ENCODE measurements at places on chromosomes 7 and 10.

- DNase-seq: no peak
These were observed 231.2 kb downstream of the PTPRN2 start for GRCh38 chr7:158356454-158356853.

GRCh38 chr10:87594864-87595263 is 64.8 kb upstream of the PAPSS2 start:
- no peak for DNase-seq

DNA sequence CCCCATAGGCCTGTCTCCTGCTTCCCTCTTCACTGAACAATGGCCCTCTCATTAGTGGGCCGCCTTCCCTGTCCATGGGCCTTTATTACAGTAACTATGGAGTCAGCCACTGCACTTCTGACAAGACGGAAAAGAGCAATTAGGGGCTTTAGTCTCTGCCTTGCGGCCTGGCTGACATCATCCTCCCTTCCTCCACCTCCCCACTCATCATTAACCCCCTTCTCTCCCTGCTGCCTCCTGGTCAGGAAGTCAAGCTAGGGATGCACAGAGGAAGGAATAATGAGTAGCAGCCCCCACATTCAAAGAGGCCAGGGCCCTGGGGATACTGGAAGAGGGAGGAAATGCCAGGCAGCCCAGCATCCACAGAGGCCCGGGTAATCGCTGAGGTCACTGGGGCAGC is 101.6 kb upstream of the PLXNA4 start:
- DNase-seq: no peak

- DNase-seq: no peak
These were observed 328.6 kb downstream of the INHBA start for GRCh38 chr7:41374150-41374848.

DNA sequence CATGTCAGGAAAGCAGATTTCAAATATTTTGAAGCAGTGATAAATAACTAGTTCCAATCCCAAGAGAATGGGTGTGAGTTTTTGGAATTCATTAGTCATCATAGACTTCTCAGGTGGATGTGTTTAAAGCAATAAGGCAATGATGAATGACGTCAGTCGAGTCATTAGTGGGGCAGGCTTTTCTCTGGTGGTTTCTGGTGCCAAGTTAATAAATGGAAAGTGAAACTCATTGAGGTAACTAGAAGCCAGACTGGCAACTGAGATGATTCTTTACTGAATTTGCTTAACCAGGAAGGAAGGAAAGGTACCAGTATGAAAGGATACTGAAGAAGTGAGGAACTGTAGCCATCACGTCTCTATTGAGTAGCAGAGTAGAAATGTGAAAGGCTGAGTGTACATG is 311.0 kb downstream of the GPAM start:
- no peak for DNase-seq

GRCh38 chr10:13891128-13892000 is 304.6 kb downstream of the PRPF18 start:
- DNase-seq: peak; percentile 27

DNA sequence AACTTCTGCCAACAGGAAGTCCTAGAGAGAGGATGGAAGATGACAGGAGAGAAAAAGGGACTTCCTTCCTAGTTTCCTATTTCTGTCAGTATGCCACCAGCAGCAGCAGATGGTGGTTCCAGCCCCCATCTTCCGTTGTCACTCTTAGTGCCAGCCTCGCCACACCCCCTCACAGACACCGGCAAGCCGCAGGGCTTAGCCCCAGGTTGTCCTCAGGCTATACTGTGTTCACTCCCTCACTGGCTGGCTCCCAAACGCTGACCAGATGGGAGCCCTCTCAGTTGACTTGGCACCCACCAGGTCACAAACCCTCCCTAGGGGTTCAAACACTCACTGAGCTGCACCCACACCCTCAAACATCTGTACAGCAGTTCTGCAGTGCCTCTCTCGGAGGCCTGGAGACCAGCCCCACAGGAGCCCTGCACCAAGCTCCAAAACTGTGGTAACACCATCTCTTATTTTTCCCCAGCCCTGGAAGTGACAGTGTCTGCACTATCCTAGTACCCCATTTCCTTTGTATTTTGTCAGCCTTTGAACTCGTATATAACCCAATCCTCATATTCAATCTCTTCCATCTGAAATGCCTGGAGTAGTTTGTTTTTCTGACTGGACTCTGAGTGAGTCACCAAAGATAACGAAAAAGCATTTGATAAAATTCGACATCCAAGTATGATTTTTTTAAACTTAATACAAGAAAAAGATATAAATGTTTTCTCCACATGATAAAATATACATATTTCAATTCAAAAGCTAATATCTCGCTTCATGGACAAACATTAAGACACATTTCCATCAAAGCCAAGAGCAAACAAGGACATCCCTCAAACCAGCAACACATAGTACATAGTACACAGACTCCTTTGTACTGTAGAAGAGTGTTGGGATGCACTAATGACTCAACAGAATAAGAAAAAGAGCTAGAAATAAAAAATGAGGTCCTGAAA is 34.5 kb downstream of the SMURF1 start:
- peak; percentile 15 for DNase-seq

DNA sequence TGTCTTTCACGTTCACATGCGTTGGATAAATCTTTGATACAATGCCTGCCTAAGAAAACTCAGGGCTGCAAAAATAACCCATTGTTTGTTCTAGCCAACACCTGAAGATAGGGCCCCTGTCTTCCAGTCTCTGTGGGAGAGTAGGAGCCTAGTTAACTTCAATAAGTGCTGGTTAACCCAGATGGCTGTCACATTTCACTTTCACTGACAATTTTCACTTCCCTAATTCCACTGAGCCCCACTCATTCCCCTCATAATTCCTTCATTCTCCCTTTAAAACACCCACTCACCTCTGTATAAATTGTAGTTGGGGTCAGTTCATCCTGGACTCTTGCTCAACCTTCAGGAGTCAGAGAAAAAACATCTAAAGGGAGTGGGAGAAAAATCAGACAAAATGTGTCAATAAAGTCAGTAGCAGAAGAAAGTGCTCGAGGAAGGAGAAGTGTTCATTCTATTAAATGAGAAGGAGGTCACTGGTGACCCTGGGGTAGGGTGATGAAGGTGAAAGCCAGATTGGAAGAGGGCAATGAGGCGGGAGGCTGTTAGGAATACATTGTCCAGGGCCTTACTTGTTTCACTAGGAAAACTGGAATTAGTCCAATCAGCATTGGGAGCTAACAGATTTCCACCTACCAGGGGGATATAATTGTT is 51.2 kb upstream of the ABI1 start:
- DNase-seq: no peak

DNA sequence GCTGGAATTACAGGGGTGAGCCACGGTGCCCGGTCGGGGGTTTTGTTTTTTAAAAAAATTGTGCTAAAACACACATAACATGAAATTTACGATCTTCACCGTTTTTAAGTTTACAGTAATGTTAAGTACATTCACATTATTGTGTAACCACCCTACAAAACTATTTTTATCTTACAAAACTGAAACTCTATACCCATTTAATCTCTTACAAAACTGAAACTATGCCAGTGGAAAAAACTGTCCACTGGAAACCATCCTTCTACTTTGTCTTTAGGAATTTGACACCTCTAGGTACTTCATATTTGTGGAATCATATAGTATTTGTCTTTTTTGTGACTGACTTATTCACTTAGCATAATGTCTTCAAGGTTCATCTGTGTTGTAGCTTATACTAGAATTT is 1.0 kb upstream of the PSMC2 start:
- no peak for DNase-seq

DNA sequence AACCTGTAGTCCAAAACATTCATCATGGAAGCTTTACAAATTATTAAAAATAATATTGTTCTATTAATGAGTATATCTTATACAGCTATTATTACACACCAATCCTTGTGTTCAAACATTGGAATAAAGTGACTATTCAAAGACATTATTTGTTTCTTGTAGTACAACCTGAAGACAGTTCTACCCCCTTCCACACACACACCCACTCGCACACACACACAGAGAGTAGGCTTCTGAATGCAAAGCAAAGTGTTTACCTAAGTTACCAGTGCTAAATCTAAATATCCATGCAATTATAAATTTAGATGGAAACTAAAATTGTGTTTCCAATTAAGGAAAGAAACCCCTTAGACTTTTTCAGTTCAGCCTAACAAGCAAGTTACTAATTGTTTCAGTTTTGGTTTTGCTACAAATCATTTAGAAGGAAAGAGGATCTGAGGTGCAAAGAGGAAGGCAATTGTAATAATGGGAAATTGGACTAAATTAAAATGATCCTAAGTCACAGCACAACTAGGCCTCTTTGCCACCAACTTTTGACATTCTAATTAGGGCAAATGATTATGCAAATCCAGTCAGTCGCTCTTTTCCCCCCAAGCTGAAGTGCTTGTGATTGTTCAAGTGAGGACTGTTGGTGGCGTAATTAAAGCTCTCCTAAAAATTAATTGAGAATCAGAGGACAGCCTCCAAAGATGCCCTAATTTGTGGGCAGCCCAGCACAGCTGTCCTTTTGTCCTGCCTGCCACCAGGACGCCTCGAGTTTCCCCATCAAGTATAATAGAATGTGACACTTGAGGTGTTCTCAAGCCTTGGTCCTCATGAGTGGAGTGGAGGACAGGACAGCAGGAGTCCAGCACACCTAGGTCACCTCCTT is 19.9 kb upstream of the ATOH7 start:
- no peak for DNase-seq

- peak; percentile 84 for DNase-seq
These were observed 586.4 kb upstream of the SEMA3D start for GRCh38 chr7:85773116-85773728.

DNA sequence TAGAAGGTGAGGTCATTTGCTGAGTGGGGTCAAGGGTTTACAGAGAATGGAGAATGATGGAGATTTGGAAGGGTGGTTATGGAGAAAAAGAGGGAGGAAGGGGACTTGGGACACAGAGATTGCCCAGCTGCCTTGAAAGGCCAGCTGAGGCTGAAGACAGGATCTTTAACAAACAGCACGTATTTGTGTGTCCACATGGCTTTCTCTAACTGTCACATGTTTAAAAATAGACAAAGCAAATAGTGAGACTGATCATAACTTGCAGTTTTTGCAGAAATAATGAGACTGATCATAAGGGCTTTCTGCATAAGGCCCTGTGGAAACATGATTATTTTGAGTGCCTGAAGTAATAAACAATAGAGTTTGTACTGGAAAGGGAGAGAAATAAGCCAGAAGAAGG is 212.7 kb downstream of the HDAC9 start:
- no peak for DNase-seq

DNA sequence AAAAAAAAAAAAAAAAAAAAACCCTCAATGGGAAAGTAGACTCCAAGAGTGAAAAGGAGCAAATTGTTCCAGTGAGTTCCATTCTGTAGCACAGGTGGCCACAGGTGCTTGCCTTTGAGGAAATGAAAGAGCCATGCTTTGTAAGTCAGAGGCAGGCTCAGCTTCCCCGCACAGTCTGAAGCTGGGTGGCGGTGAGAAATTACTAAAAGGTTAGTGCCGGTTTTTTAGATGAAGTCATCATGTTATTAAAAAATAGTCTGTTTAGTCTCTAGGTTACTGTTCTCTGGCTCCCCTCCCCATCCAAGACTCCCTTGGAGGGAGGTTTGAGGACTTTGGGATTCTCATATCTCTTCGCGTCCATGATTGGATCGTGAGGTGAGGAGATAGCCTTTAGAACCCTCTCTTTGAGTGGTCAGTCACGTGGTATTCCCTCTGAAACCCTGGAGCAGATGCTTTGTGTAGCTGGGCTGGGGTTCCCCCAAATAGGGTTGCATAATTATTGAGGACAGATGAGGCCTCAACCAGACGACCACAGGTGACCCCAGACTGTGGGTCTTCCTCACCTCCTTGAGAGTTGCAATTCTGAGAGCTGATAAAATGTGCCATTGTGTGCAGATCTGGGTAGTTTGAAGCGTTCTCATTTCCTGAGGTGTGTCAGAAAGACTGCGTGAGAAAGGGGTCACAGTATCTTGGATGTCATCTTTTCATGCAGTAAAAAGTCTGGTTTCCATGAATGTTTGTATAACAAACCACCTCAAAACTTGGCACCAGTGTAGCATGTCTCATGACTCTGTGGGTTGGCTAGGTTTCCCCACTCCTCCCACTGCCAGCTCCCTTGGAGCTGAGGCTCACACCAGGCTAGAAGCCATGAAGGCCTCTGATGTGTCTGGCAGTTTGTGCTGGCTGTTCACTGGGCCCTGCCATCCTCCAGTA is 27.1 kb downstream of the OGDH start:
- peak; percentile 67 for DNase-seq

- no peak for DNase-seq
These were observed 135.1 kb downstream of the NRBF2 start for GRCh38 chr10:63268149-63268797.
